ENCODE measurements at places on chromosomes 3 and 15.

- DNase-seq: no peak
Observed at GRCh38 chr3:126326629-126327028, 30.6 kb downstream of the KLF15 start.

- DNase-seq: peak; percentile 75
Observed at GRCh38 chr15:65049418-65049840, 4.2 kb downstream of the SLC51B start.

GRCh38 chr3:52555056-52555455, 18.7 kb downstream of the UQCC5 start:
- DNase-seq: no peak

GRCh38 chr15:42171122-42171521, 14.7 kb upstream of the PLA2G4F start:
- no peak for DNase-seq

DNA sequence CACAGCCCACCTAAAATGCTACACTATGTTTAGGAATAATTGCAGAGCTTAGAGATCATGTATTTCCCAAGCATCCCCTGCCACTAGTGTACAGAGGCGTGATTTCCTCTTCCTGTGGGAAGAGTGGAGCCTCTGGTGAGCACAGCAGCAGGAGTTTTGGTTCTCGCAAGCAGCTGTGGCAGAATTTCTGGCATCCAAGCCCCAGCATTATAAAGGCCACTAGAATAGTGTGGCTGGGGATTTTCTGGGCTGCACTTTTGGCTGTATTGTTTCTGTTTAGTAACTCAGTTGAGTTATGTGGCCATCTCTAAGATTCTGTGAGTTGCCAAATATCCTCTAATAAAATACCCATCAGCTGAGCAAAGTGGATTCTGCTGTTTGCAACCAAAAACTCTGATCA, 64.7 kb downstream of the GPR176 start:
- DNase-seq: no peak

DNA sequence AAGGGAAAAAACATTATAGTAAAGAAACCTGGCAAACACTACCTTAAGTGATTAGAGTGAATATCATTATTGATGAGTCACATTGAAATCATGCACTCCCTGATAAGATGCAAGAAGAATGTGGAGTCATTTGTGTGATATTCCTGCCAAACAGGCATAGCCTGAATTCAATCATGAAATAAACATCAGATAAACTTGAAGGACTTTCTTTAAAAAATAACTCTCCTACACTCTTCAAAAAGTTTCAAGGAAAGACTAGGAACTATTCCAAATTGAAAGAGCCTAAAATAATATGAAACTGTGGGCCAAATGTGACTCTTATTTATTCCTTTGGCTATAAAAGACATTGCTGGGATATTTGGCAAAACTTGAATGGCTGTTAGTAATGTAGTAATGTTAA, 625.7 kb upstream of the LMCD1 start:
- DNase-seq: no peak

- DNase-seq: no peak
Observed at GRCh38 chr3:4581920-4582611, 88.9 kb downstream of the ITPR1 start.

DNA sequence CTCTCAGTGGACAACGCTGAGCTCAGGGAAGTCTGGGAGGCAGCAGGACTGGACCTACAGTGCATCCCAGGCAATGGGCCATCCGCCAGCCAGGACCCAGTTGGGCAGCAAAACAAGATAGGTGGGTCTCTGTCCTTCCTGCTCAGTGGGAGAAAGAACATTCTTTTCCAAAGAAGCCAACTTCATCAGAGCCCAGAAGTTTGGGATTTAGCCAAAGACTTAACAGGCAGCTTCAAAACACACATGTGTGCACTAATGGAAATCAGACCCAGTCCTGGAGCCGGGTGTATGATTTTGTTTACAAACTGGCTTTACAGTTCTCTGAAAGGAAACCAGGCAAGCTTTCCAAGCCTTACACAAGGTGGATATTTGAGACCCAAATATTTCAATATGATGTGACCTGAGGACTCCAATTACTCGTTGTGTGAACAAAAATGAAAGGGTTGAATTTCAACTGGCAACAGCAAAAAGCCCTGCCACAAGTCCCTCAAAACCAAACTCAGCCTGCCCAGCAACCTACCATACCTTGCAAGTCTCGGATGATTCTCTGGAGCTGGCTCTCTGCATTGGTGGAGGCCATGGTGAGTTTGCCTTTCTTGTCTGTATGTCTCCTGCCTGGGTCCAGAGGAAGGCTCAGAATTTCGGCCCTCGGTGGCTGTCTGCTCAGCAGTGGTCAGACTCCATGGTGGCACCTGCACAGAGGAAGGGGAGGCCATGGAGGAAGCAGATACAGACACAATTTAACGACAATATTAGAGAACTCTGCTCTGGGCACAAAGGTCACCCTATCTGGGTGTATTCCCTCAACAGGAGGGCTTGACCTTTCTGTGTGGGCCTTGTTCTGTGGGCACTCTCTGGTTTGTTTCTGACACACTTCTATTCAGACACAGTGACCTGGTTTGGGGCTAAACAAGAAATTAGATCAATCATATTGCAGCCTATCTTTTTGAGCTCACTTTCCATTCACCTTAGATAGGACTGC, 11.0 kb downstream of the FYCO1 start:
- DNase-seq: no peak

- DNase-seq: no peak
Observed at GRCh38 chr3:52891615-52892081, 5.7 kb downstream of the STIMATE start.

GRCh38 chr3:28476194-28476593, 127.6 kb upstream of the AZI2 start:
- no peak for DNase-seq

- no peak for DNase-seq
Observed at GRCh38 chr3:32778389-32778788, 39.4 kb upstream of the TRIM71 start.

DNA sequence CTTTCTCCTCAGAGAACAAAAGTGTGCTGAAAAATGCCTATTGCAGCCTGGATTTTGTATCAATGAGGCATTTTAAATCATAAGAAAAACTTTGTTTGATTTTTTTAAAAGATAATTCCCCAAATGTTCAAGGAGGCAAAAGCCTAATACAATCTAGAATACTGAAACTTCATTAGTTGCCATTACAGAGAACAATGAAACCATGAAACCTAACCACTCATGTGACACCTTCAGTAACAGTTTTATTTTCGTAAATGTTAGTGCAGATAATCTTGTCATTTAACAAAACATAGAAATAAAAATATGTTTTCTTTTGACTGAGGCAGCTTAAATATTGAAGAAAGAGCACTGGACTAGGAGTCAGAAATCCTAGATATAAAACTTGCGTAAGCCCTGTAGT, 655.9 kb downstream of the RBMS3 start:
- no peak for DNase-seq

GRCh38 chr3:182519569-182519968, 273.7 kb upstream of the ATP11B start:
- no peak for DNase-seq

Measured in activated CD8-positive, alpha-beta memory T cell treated with anti-CD3 and anti-CD28 coated beads for 1 hour (primary cell).